ENCODE measurements at places on chromosomes 16 and 17.

DNA sequence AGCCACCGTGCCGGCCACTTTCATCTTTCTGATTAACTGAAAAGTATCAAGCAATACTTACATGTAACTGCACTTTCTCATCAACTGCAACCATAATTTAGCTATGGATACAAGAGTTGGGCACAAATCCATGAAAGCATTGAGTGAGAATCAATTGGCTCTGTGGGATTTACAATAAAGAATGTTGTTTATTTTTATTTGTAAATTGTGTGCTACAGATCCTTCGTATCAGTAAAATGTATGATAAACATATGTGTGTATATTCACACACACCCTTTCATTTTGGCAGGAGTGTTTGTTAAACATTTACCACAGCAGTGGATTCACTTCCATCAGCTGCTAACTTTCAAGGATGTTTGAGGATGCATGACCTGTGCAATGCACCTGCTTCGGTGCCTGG lies 411.0 kb downstream of the WWOX start:
- DNase-seq: no peak

DNA sequence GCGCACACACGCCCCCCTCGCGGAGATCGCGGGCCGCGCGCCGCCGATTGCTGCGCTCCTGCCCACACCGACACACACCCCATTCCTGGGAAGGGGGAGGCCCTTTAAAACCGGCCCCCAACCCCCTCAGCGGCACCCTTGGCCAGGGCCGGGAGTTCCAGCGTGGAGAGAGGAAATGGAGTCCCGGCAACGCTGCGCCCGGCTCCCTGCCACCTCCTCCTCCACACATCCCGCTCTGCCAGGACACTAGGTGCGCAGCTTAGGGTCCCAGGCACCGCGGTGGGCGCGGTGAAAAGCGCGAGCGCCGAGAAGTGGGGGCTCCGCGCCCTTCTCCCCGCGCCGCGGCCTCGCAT lies 397 bp downstream of the CDC42EP4 start:
- DNase-seq: no peak

- no peak for DNase-seq
Measured at GRCh38 chr16:5504064-5504781, 406.6 kb upstream of the EEF2KMT start.

DNA sequence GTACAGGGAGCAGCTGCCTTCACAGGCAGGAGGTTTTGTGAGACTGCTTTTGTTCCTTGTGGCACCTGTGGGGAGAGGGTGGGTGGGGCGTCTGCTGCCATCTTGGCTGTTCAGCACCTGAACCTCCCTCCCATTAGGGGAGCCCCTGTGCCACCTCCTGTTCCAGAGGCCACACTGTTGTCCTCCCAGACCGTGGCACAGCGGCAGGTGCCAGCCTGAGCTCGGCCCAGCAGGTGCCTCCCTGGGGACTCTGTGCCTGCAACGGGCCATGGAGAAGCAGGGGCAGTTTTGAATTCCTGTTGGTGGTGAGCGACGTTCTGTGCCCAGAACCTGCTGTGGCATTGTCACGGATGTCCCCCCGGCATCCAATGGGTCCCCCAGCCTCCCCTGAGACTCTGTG lies 9.9 kb downstream of the LGALS3BP start:
- DNase-seq: no peak

- no peak for DNase-seq
Measured at GRCh38 chr17:77436058-77436442, 295.3 kb downstream of the SEC14L1 start.

DNA sequence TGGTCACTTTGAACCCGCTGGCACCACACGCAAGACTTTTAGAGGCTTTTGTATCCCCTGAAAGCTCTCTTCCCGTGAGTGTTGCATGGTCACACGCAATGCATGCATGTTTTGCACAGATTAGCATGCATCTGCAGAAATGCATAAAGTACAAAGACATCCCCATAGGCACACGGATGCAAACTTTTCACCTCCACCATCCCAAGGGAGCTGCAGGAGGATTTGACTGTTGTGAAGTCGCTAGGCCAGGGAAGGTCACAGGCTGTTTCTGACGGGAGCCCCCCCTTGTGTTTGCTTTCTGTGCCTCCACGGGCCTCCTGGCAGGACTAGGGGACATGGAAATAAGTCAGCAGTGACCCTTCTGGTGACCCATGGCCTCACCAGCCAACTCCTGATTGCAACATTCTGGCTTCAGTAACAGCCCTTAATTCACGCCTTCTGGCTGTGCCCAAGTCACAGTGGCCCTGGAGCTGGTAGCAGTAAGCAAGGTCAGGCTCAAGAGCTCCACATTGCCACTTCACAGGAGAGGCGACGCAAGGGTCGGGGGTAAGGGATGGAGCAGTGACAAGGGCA lies 45.1 kb downstream of the SOX9 start:
- no peak for DNase-seq

Measured in effector CD4-positive, alpha-beta T cell (primary cell).